Large intestine (tissue), 12 donors: ENCODE measurements at places on chromosomes 12 and 14.

DNA sequence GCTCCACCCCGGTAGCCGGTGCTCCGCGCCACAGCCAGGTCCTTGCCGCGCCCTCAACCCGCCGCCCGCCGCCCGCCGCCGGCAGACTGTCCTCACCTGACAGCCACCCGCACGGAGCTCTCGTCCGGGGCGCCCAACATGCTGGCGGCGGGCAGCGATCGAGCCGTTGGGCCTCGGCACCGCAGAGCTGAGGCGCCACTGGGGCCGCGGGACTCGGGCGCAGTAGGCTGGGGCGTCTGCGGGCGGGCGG is 164 bp downstream of the KIF21A start:
- peak overlapping the region; percentile 67 for H3K4me3 ChIP-seq
- peaks cover 3% of the 10 kb centered on the region for H3K27me3 ChIP-seq
- H3K27ac ChIP-seq: peak overlapping the region; percentile 80
- H3K36me3 ChIP-seq: no peaks in the 10 kb centered on the region
- no peak for DNase-seq

GRCh38 chr12:105279460-105280056 is 43.6 kb upstream of the APPL2 start:
- no peaks in the 10 kb centered on the region for H3K36me3 ChIP-seq
- no peaks in the 10 kb centered on the region for H3K27me3 ChIP-seq
- no peak overlapping the region for H3K4me3 ChIP-seq
- DNase-seq: peak; percentile 28
- H3K27ac ChIP-seq: no peak overlapping the region

- DNase-seq: no peak
- H3K27me3 ChIP-seq: no peaks in the 10 kb centered on the region
- H3K4me1 ChIP-seq: no peaks in the 10 kb centered on the region
- H3K36me3 ChIP-seq: no peaks in the 10 kb centered on the region
These were observed 125.1 kb downstream of the STAB2 start for GRCh38 chr12:103712216-103712615.

GRCh38 chr14:103693515-103693914 is 21.7 kb downstream of the XRCC3 start:
- no peak overlapping the region for H3K4me3 ChIP-seq
- peak; percentile 31 for DNase-seq
- no peak overlapping the region for H3K27ac ChIP-seq
- peaks cover 2% of the 10 kb centered on the region for H3K4me1 ChIP-seq
- peaks cover 67% of the 10 kb centered on the region for H3K36me3 ChIP-seq
- no peaks in the 10 kb centered on the region for H3K27me3 ChIP-seq

- no peak overlapping the region for H3K4me3 ChIP-seq
- H3K4me1 ChIP-seq: no peaks in the 10 kb centered on the region
- H3K27ac ChIP-seq: no peak overlapping the region
- DNase-seq: no peak
These were observed 219.7 kb upstream of the TMPO start for GRCh38 chr12:98295681-98296080.

- no peak overlapping the region for H3K27ac ChIP-seq
- no peak overlapping the region for H3K4me3 ChIP-seq
- H3K36me3 ChIP-seq: no peaks in the 10 kb centered on the region
- H3K27me3 ChIP-seq: no peaks in the 10 kb centered on the region
These were observed 67.2 kb downstream of the BTG1 start for GRCh38 chr12:92078167-92079053.
